ENCODE measurements at places on chromosomes 7 and 10.

- no peak for DNase-seq
These were observed 10.7 kb downstream of the CTBP2 start for GRCh38 chr10:125149680-125150047.

DNA sequence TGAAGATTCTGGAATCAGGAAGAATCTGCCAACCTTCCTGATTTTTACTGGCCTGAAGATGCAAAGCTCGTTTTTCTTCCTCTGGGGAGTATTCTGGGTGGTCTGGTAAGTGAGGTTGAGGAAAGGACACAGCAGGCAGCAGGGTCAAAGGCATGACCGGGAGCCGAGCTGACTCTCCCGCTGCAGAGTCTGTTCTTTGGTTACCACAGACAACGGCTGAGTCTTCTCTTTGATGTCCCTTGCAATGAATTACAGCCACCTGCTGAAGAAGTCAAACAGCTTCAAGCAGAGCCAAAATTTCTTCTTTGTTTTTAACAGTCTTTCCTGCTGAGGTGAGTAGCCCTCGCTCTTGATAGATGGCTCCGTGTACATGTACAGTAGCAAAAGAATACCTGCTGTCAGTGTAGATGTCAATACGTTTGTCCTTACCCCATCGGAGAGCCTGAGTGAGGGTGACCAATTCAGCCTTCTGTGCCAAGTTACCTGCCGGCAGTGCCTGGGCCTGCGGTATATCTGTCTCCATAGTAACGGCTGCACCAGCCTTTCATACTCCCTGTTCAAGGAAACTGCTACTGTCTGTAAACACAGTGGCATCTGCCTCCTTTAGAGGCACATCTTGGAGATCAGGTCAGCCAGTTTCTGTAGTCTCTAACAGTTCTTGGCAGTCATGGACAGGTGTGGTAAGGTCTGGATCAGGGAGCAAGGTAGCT lies 76.4 kb downstream of the PRR15 start:
- no peak for DNase-seq

DNA sequence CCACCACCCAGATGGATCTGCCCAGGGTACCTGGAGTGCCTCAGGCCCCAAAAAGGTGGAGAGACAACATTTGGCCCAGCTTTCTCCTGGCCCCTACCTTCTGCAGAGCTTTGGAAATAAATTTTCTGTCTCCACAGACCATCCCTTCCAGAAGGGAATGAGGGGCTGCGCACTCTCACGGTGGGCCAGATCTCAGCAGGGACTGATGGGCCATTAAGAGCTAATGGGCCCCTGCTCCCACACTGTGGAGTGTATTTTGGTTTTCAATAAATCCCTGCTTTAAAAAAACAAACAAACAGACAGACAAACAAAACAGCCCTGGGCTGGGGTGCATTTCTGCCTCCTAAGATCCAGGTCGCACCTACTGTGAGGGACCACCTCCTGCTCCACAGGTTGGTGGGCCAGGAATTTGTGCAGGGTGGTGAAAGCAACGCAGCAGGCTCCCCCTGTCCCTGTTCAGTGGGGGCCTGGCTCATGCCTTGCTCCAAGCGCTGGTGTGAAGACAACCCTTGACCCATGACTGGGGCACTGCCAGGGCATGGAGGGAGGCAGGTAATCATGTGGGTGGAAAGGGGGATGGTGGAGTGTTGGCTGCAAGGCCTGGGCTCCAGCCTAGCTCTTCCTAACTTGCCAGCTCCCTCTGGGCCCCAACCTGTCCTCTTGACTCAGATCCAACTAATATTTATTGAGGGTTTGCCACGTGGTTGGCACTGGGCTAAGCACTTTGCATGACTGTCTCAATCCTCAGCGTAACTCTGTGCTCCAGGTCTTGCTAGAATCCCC lies 88.5 kb downstream of the COL13A1 start:
- DNase-seq = no peak

GRCh38 chr10:77228559-77228958 lies 409.0 kb downstream of the KCNMA1 start:
- DNase-seq = no peak
